ENCODE measurements at places on chromosomes 2 and 18.

- no peak for DNase-seq
These were observed 1.0 kb downstream of the HOXD9 start for GRCh38 chr2:176123411-176124109.

GRCh38 chr2:170739048-170739447 is 23.9 kb downstream of the SP5 start:
- DNase-seq: no peak

GRCh38 chr2:105432044-105432399 is 33.2 kb upstream of the FHL2 start:
- no peak for DNase-seq

DNA sequence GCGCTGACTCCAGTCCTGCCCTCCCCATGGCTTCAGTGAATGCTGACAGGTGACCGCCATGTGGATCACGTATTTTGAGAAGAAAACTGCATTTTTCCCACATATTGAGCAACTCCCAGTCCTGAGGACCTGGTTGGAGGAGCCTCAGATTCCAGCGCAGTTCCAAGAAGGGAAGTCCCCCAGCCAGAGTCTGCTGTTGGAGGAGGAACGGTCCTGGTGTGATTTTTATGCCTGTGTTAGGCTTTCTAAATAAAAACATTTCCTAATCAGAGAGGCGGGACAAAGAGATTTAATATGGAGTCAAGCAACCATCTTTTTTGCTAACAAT is 32.3 kb upstream of the COL6A3 start:
- DNase-seq: no peak

GRCh38 chr18:21242141-21242779 is at the start of gene GREB1L:
TSS of gene GREB1L (plus strand) at chr18:21242232. CDS start at chr18:21383519, 141,287 bp downstream.
- DNase-seq: no peak

- no peak for DNase-seq
These were observed 1607.8 kb upstream of the PIK3C3 start for GRCh38 chr18:40347261-40347660.

DNA sequence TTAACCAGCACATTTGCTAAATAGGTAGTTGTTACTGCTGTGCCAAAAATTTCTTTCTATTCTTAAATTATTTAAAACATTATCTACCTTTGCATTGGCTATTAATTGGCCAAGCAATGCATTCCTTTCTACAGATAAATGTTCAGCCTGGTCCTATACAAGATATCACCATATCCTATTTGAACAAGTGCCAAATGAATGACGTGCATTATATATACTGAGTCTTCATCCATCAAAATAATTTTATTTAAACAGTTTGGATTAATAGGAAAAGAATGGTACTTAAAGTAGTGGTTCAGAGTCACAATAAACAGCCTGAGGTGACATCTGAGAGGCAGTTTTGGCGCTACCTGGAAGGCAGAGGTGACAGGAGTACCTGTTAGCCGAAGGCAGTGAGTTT is 230.1 kb upstream of the EPAS1 start:
- DNase-seq: no peak

DNA sequence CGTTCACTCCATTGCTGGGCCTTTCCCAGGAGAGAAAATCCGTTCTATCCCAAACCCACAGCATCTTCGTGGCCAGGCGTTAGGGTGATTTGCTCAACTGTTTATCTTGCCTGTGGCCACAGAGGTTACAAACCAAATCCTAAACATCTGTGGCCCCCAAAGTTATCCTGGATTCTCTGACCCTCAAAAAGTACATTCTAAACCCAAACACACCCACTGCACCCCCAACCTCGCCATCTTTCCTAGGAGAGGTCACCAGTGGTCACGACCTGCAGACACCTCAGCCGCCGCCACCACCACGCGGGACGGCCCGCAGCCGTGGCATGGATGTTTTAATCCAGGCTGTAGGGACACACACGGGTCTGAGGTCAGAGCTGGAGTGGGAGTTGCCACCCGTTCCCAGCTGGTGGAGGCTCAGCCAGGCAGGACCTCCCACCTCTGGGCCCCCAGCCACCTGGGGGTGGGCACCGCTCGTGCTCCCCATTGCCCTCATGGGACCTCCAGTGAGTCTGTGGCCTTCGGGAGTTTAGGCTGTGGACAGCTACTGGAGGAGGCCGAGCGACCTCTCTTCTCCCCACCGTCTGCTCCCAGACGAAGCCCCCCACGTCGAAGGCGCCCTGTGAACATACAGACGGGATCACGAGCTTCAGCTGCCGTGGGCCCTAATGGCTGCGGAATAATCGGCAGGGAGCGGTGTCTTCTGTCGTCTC is 72.0 kb downstream of the KCNG2 start:
- DNase-seq: no peak

GRCh38 chr2:60223859-60224258 is 329.6 kb downstream of the BCL11A start:
- DNase-seq: no peak
